Choroid plexus epithelial cell (primary cell): ENCODE measurements at places on chromosomes 12 and 14.

GRCh38 chr12:106288494-106289195 is 13.9 kb upstream of the TCP11L2 start:
- peak; percentile 94 for DNase-seq

- no peak for DNase-seq
Measured at GRCh38 chr14:71136386-71137060, 229.3 kb downstream of the PCNX1 start.

DNA sequence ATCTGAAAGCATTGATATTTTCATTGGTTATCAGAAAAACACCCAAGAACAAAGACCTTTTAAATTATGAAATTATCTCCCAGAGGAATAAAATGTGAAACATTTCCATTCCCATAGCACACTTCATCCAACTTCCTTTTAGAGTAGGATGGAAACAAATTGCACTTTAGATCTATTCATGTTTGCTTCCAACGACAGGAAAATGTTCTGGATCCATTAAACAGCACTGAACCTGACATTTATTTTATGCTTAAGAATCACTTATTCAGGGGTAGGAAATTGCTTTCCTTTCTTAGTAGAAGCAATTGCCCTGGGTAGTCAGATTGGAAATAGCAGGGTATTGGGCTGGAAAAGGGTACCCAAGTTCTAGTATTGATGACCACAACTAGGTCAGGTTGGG is 28.8 kb upstream of the PTGDR start:
- DNase-seq = no peak

DNA sequence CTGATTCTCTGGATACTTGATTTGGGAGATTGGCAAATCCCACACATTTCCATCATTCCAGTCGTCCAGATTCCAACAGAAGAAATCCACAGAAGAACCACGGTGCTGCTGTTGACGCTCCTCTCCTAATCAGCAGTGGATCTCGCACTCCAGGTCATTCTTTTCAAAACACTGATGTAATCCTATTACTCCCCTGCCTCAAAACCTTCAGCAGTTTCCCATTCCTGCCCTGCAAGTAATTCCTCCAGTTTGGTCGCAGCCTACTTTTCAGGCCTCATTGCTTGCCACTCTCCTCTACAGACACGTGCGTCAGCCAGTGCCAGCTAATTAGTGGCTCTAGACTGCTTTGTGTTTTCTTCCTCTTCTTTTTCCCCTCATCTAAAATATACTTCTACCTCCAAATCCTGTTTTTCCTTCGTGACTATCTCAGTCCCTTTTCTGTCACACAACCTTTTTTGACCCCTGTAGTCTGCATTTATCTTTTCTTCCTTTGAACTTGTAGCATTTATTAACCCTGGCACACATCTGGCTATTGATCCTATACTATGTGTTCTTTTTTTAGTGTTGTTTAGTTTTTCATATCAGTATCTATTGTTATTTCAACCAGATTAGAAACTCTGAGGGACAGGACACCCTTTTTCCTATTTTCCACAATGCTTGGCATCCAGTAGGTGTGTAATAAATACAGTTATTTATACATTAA is 36.8 kb downstream of the PRORP start:
- peak; percentile 52 for DNase-seq

- DNase-seq = no peak
Measured at GRCh38 chr14:58863661-58864345, 226.0 kb downstream of the DACT1 start.

GRCh38 chr14:49160983-49161382 is 425.2 kb downstream of the RPS29 start:
- no peak for DNase-seq

DNA sequence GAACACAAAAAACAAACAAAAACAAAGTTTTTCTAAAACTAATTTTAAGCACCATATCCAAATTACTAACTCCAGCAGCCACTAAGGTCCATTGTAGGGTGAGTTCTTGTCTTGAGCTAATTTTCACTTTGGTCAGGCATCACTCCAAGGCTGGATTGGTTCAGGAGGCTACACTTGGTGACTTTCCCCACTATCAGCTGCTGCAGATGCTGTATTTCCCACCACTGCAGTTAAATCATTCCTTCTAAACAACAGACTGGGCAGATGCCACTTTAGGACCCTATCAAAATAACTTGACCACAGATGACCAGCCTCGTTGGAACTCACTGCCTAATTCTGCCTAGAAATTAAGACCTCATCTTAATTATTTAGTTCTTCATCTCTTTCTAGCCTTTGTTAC is 140.5 kb downstream of the SLC16A7 start:
- no peak for DNase-seq

DNA sequence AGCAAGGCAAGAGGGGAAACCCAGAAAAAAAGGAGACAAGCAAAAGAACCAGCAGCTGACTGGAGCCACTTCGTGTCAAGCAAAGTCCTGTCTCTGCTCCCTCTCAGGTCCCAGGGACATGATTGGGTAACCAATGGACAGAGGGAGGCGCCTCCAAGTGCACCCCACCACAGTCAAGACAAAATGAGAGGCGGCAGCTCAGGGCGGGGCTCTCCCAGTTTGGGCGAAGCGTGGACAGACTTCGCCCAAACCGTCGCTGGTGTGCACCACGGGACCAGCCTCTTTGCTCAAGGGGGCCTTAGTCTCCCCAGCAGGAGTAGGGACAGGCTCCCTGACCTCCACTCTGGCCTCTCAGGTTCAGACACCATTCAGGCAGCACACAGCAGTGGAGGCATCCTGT is 1.5 kb upstream of the BEGAIN start:
- DNase-seq = no peak

DNA sequence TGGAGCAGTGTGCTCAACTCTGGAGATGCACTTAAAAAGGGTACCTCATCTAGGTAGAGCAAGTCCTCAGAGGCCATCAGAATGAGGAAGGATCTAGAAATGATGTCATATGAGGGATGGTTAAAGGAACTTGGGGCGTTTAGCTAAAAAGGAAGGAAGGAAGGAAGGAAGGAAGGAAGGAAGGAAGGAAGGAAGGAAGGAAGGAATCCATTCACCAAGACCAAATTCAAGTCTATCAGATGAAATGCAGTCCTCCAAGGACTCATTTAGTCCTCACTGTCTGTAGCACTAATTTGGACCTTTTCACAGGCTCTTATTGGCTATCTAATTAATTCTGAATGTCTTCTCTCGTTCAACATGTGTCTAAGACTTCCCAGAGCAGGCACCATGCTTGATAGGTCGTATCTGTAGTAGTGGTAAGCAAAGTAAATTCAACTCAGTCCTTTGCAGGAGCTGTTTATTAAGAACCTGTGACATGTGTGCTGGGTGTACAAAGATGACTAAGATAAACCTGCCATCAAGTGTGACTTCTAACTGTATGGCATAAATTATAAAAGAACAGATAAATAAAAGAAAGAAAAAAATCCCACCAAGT is 63.5 kb downstream of the LLPH start:
- no peak for DNase-seq
